ENCODE measurements at places on chromosomes 6 and 20.
A peak's percentile ranks its signal among the peaks of the same experiment; 100 is the strongest.

DNA sequence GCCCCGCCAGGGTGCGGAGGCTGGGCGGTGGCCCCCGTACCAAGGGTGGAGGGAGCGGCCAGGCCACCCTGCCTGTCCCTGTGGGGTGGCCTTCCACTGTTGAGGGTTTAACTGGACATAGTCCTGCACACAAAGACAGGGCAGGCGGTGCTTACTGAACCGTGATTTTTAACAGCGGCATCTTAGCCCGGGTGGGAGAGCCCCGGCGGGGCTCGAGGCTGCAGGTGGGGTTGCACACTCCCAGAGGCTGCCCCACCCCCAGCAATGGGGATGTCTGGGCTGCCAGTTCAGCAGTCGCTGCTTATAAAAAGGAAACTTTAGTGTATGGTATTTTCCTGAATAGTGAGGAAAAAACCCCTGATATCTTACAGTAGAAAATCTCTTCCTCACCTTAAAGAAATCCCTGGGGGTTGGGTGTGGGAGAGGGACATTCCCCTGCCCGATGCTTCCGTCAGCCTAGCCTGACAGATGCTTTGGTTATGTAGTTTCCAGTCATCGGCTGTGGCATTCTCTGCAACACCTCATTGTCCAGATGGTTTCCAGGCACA is 79.4 kb downstream of the IRF4 start:
- no peak for DNase-seq

GRCh38 chr6:41331401-41332150 is 3.8 kb upstream of the NCR2 start:
- DNase-seq: no peak

DNA sequence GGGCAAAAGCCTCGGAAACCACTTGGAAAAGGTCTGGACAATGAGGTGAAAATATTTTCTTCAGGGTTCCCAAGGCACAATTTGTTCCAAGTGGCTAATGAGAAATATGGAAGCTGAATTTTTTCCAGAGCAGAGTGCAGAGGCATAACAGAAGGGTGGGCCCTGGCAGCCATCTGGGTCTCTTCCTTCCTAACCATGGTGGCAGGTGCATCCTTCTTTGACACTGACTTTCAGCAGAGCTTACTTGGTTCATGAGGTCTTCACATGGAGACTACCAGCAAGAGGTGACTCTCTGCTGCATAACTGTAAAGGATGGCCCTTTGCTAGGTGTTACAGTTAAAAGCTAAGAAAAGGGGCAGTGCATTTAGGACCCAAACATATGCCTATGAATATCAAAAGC is 522.9 kb downstream of the KIF16B start:
- no peak for DNase-seq

GRCh38 chr6:25278914-25279747 is at the start of gene CARMIL1:
TSS of gene CARMIL1 (plus strand) at chr6:25279374. CDS start at chr6:25279796, 422 bp downstream.
- DNase-seq: peak; percentile 89

- no peak for DNase-seq
Measured at GRCh38 chr6:17267566-17267965, 13.6 kb upstream of the RBM24 start.

- no peak for DNase-seq
Measured at GRCh38 chr6:74287932-74288331, 591.9 kb downstream of the CD109 start.

GRCh38 chr6:137341681-137342195 is 122.6 kb upstream of the IFNGR1 start:
- no peak for DNase-seq

DNA sequence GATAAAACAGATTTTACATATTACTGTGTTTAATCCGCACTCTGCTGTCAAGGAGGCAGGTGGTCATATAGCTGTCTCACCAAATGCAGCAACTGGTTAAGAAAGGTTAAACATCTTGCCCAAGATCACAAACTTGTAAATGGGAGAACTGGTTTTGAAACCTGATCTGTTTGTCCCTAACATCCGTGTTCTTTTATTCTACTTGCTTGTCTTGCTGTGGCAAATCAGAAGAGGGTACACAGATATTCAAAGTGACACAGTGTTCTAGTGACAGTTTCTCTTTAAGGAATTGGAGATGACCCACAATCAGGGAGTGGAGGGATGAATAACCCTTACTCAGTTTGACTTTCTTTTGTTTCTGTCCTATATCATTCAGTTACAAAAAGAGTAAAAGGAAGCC is 83.0 kb upstream of the SGK1 start:
- DNase-seq: no peak

DNA sequence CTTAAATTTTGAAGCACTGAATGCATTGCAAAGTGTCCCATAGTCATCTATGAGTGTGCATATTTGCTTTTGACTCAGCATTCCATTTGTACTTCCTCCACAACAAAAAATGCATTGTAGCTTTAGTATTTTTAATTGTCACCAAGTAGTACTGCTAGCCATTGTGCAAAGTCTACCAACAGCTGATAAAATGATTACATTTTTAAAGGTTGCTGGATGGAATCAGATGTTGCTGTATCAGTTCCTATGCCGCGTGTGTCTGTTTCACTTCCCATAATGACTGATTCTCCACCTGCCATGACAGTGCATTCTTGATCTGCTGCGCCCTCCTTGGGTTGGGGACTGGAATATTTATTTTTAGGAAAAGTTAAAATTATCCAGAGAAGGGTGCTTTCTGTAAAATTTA is 41.2 kb downstream of the SLX4IP start:
- no peak for DNase-seq

DNA sequence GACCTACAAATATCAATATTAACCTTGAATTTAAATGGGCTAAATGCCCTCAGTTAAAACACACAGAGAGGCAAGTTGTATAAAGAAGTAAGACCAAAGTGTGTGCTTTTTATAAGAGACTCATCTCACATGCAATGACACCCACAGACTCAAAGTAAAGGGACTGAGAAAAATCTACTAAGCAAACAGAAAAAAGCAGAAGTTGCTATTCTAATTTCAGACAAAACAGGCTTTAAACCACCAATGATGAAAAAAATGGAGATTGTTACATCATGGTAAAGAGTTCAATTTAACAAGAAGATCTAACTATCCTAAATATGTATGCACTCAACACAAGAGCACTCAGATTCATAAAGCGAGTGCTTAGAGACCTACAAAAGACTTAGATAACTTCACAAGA is 741.9 kb upstream of the MARCKS start:
- no peak for DNase-seq

DNA sequence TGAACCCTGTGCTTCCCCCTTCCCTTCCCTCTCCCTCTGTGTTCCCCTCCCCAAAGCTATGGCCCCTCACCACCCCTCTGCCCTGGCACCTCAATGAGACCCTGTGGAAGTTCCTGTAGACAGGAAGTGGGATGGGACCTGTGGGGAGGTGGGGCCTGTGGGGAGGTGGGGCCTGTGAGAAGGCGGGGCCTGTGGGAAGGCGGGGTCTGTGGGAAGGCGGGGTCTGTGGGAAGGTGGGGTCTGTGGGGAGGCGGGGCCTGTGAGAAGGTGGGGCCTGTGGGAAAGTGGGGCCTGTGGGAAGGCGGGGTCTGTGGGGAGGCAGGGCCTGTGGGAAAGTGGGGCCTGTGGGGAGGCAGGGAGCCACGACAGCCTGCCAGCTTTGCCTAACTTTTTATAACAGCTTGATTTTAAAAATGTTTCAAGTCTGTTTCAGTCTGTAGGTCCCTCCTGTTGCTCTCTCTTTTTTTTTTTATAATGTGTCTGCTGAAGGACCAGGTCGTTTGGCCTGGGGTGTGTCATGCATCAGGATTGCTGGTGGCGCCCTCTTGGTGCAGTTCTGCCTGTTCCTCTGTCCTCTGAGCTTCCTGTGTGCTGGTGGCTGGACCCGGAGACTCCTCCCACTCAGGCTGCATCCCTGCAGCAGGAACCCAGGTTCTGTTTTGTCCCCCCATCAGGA is 70.5 kb upstream of the SLCO4A1 start:
- DNase-seq: no peak

GRCh38 chr6:40338306-40338705 is 248.9 kb downstream of the LRFN2 start:
- DNase-seq: no peak

- DNase-seq: no peak
Measured at GRCh38 chr6:32387589-32388340, 16.1 kb upstream of the TSBP1 start.

DNA sequence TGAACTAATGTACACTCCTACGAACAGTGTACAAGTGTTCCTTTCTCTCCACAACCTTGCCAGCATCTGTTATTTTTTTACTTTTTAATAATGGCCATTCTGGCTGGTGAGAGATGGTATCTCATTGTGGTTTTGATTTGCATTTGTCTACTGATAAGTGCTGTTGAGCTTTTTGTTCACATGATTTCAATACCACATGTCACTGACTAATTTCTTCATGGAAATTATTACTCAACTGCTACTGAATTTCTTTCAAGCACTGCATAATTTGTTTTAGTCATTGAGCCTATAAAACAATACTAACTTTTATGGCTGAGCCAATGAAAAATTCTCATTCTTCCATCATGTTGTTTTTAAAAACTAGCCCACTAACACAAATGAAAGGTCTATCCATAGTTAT is 115.4 kb downstream of the FRK start:
- DNase-seq: no peak

DNA sequence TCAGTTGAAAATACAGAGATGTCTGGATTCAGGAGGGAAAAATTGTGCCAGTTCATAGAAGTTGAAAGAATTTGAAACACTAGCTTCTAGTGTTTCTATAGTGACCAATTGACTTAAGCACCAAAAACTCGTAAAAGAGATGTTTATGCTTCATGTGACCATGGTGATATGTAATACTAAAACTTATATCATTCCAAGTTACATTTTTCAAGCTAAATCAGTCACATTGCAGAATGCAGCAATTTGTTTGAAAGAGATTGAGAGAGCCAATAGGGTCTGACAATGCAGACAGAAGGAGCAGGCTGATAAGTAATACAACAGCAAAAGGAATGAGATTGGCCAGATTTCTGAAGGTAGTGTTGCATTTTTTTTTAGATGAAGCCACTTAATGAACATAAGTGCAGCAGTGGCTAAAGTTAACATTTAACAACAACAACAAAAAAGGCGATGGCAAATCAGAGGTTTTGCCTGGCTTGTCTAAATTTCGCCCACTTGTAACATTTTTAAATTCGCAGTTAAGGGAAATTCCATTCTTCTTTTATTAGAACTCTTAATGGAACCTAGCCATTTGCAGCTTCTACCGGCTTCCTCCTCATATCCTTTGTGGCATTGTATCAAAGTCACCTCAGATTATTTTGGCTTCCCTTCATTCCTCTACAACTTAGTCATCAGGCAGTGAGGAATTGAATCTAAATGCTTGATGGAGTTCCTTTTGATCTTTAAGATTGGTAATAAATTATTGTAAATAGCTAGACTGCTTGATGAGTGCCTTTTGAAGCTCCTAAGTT is 484.0 kb upstream of the SOX4 start:
- DNase-seq: no peak

DNA sequence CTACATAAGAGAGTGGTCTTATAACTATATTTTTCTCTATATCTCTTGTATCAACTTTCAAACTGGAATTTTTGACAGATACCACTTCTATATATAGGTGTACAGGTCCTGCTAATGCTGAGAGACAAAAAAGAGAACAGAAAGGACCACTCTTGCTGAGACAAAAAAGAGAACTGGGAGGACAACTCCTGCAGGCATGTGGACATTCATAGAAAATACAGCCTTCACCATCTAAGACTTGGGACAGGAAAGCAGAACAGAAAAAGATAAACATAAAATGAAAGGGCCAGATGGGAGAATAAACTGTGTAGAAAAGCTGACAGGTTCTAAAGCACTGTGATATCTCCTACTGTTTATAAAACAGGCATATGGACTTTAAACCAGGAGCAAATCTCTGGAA is 541.0 kb upstream of the ADGRB3 start:
- DNase-seq: no peak

- no peak for DNase-seq
Measured at GRCh38 chr6:159056432-159056831, 11.6 kb upstream of the TAGAP start.

DNA sequence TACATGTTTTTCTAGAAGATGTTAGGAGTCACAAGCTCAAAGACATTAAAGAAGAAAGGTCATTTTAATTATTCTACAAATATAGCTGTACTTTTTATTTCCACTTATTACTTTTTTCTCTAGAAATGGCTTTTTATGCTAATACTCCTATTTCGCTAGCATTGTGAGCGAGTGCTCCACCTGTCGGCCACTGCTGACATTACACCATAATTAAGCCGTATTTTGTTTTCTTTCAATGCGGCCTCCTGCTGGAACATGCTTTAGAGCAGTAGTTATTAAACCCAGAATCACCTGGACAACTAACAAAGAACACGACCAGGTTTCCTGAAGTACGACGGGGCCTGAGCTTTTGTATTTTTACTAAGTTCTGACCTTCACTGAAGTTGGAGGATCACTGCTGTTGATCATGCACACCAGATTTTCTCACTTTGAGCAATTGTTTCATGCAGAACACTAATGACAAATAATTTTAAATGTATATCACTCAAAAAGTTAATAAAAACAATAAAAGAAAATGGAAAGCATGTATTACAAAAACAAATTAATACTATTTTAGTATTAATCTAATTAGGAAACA is 74.1 kb upstream of the PAK5 start:
- no peak for DNase-seq

DNA sequence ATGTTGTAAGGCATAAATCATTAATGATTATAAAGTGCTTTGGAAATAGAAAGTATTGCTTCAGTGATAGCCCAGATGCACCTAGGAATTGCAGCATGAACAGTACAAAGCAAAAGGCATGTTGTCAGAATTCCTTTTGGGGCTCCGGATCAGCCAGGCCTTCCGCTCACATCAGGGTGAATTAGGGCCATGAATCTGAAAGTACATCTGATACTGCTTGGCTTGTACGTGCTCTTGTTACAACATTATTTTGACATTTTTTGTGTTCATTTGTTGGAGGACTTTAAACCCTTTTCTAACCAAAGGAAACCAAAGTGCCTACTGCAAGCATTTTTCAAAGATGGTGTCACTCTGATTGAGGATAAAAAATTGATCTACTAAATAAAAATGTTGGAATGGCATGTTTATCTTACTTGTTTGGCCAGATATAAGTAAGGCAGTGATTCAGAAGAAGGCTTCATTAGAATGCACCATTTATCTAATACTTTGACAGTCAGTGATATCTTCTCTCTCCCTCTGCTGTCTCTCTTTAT is 1005.6 kb upstream of the FLRT3 start:
- DNase-seq: no peak

GRCh38 chr20:36167902-36168503 is 13.5 kb downstream of the EPB41L1 start:
- no peak for DNase-seq

GRCh38 chr6:30790724-30791383 is 46.5 kb upstream of the IER3 start:
- DNase-seq: no peak
